ENCODE measurements at places on chromosomes 5 and 9.

GRCh38 chr9:93895535-93895934, 59.6 kb downstream of the BARX1 start:
- DNase-seq, result no peak

GRCh38 chr5:122316656-122317055, 4.6 kb downstream of the SNCAIP start:
- DNase-seq, result no peak

GRCh38 chr9:136545692-136545964, 220 bp downstream of the NOTCH1 start:
- no peak for DNase-seq

DNA sequence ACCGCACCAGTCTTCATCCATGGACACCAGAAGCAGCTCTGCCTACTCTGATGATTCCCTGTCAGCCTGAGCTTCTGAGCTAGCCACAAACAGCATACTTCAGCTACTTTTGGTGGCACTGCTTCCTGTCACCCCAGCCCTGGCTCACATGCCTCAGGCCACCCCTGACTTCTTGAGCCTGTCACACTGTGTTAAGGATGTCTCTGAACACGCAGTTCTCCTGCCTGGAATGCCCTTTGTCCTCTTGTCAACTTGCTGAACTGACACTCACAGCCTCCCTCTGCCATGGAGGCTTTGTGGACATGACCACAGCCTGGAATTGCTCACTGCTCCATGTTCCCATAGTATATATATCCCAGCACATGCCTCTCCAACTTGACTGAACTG, 7.2 kb downstream of the MACROH2A1 start:
- DNase-seq, result peak; percentile 66

DNA sequence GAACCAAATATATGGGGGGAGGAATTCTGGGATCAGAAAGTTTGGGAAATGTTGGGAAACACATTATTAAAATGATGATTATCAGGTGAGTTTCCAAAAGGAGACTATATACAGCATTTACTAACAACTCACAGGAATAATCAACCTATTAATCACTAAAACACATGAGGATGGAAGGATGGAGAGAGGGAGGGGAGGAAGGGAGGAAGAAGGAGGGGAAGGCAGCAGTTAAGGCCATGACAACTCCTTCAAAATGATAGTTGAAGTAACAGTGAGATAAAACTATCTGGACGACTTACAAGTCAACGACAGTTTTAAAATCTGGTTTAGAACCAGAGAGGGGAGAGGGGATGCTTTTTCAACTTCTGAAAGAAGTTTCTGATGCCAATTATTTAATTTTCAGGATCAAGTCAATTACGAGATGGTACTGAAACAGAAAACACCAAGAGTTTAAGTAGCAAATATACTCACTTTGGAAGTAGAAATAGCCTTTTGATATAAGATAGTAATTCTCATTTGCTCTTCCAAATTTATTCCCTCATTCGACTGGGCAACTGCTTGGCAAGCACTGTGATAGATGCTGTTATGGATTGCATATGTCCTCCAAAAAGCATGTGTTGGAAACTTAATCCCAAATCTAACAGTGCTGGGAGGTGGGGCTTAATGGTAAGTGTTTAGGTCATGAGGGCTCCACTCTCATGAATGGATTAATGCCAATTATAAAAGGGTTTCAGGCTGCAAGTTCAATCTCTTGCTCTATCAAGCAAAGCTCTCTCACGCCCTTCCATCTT, 30.4 kb downstream of the FBXW11 start:
- DNase-seq, result no peak

DNA sequence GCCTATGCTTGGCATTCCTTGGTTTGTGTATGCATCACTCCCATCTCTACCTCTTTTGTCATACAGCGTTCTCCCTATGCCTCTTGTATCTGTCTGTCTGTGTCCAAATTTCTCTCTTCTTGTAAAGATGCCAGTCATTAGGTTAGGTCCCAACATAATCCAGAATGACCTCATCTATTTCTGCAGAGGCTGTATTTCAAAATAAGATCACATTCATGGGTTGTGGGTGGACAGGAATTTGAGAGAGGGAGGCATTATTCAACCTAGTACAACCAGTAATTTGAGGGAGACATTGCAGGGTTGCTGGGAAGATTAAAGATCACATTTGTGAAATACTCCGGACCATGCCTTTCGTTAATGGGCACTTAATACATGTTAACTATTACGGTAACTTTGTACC, 155.0 kb downstream of the MAN2A1 start:
- DNase-seq, result no peak
